ENCODE measurements at places on chromosomes 7 and 10. TPM values are rescaled to one million over a fixed set of nuclear protein-coding genes. Genes with fewer than 3 reads are reported as not detected.

The KCNMA1 gene
- total RNA-seq = 7.0 TPM

The CYP2E1 gene
- 1.7 TPM for total RNA-seq

The ZNF365 gene
- total RNA-seq = 3.4 TPM

The MUC3A gene
- total RNA-seq = not detected

The OLAH gene
- total RNA-seq = 0.65 TPM

The SEC31B gene
- 5.7 TPM for total RNA-seq

The BICC1 gene
- total RNA-seq = 37.6 TPM

The FOXP2 gene
- 1.4 TPM for total RNA-seq

The MCMBP gene
- total RNA-seq = 38.6 TPM

The NODAL gene
- not detected for total RNA-seq

The CRPPA gene
- total RNA-seq = 0.78 TPM

The LRRC61 gene
- 11.8 TPM for total RNA-seq

The RPA3 gene
- total RNA-seq = 29.7 TPM

The ZNF394 gene
- total RNA-seq = 19.7 TPM

The WIPF3 gene
- not detected for total RNA-seq

The GARIN1A gene
- 0.32 TPM for total RNA-seq

The ANXA8L1 gene
- 0.56 TPM for total RNA-seq

The NRP1 gene
- 163 TPM for total RNA-seq

The CALY gene
- total RNA-seq = 14.1 TPM

The WNT2 gene
- 0.13 TPM for total RNA-seq

The TACC2 gene
- total RNA-seq = 6.9 TPM

The GRM8 gene
- not detected for total RNA-seq

The GPC2 gene
- total RNA-seq = 3.1 TPM

The LLCFC1 gene
- total RNA-seq = not detected

The ACSM6 gene
- not detected for total RNA-seq

The LRIT1 gene
- not detected for total RNA-seq

The ZKSCAN5 gene
- 12.1 TPM for total RNA-seq

The BAZ1B gene
- 39.4 TPM for total RNA-seq
